ENCODE measurements at places on chromosomes 3 and 15. TPM values are rescaled to one million over a fixed set of nuclear protein-coding genes. Genes with fewer than 3 reads are reported as not detected.

CLSTN2 gene
- 0.29 TPM for total RNA-seq

C3orf20 gene
- under 0.01 TPM for total RNA-seq

TRAT1 gene
- not detected for total RNA-seq

GOLGA6B gene
- total RNA-seq: not detected

MRPL46 gene
- 11.6 TPM for total RNA-seq

SLCO2A1 gene
- not detected for total RNA-seq

CHRFAM7A gene
- total RNA-seq: 0.17 TPM

WNT7A gene
- total RNA-seq: not detected

CHRNA3 gene
- not detected for total RNA-seq

PPP1R14D gene
- total RNA-seq: not detected

STAB1 gene
- total RNA-seq: 1.6 TPM

CSPG4 gene
- total RNA-seq: 130 TPM

CLDN11 gene
- total RNA-seq: 211 TPM

HTR3E gene
- not detected for total RNA-seq

SOX14 gene
- not detected for total RNA-seq

INSYN1 gene
- 0.73 TPM for total RNA-seq

ZBBX gene
- total RNA-seq: not detected

GHRL gene
- total RNA-seq: not detected

CPA3 gene
- not detected for total RNA-seq

UBP1 gene
- total RNA-seq: 48.0 TPM

CALML4 gene
- total RNA-seq: 3.6 TPM

FILIP1L gene
- 19.5 TPM for total RNA-seq

TUBGCP5 gene
- total RNA-seq: 25.2 TPM

LCTL gene
- total RNA-seq: 2.6 TPM

SLC12A1 gene
- total RNA-seq: not detected

SMAD6 gene
- total RNA-seq: 16.6 TPM

LNP1 gene
- total RNA-seq: 6.8 TPM

COL6A6 gene
- total RNA-seq: 1.6 TPM

CHD2 gene
- total RNA-seq: 101 TPM

CPLX3 gene
- total RNA-seq: not detected

RETNLB gene
- total RNA-seq: not detected

SCN11A gene
- under 0.01 TPM for total RNA-seq

TRPM1 gene
- not detected for total RNA-seq

TMEM207 gene
- not detected for total RNA-seq

CCR8 gene
- not detected for total RNA-seq

ADGRG7 gene
- total RNA-seq: not detected

CACNA2D2 gene
- total RNA-seq: not detected

CFAP20DC gene
- total RNA-seq: 6.8 TPM

FAM219B gene
- total RNA-seq: 43.1 TPM

PODXL2 gene
- total RNA-seq: 1.0 TPM

TPRG1 gene
- 0.17 TPM for total RNA-seq

CPEB1 gene
- total RNA-seq: 42.7 TPM

CBLB gene
- total RNA-seq: 32.4 TPM

FOXL2 gene
- not detected for total RNA-seq

NPAP1 gene
- total RNA-seq: not detected

WNT5A gene
- total RNA-seq: 3.6 TPM

GOLGA8N gene
- total RNA-seq: 5.2 TPM

CCNL1 gene
- total RNA-seq: 122 TPM

FRMD5 gene
- total RNA-seq: 7.0 TPM

CCDC54 gene
- total RNA-seq: not detected

DPPA2 gene
- total RNA-seq: not detected

GOLGA8J gene
- not detected for total RNA-seq

KNL1 gene
- 28.2 TPM for total RNA-seq

ZNF774 gene
- total RNA-seq: 1.5 TPM

C2CD4B gene
- not detected for total RNA-seq

TP53BP1 gene
- total RNA-seq: 97.1 TPM
